ENCODE measurements at places on chromosomes 5 and 9. TPM values are rescaled to one million over a fixed set of nuclear protein-coding genes. Genes with fewer than 3 reads are reported as not detected.

DNA sequence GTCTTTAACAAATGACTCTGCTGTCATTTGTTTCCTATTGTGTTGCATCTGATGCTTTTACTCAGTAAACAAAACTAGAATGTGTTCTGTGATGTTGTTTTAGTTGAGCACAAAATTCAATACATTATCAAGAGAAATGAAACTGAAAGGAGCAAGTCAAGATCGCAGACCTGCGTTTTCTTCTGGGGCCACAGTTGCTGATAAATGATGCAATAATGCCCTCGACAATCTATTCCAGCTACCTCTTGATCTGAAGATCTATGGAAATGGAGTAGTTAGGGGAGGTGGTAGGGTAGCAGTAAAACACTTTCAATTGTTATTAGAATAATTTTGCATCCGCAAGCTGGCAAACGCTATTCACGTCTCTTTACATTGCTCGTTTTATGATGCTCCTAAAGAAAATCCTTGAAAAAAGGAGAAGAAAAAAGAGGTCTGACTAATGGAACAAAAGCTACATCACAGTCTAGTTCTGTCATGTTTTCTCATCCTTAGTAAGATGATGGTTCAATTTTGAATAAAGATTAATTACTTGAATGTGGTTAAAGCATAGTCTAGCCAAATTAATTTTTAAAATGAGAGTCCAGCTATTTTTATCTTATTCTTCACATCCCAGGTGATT is 1.6 kb downstream of the ZNF366 start:
- no peak for DNase-seq

DNA sequence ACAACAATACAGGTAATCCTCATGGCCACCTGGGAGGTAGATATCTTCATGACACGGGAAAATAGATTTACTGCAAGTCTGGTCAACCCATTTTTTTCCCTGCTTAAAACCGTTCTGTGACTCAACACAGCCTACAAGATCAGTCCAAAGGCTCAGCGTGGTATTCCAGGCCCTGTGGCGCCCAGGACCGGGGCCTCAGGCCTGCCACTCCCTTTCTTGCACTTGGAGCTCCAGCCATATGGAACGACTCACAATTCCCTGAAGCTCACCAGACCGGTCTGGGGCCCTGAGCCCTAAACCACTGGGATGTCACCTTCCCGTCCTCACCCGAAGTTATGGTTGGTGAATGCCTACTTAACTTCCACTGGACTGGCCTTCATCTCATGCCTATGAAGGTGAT is 6.5 kb upstream of the MLANA start:
- no peak for DNase-seq

DNA sequence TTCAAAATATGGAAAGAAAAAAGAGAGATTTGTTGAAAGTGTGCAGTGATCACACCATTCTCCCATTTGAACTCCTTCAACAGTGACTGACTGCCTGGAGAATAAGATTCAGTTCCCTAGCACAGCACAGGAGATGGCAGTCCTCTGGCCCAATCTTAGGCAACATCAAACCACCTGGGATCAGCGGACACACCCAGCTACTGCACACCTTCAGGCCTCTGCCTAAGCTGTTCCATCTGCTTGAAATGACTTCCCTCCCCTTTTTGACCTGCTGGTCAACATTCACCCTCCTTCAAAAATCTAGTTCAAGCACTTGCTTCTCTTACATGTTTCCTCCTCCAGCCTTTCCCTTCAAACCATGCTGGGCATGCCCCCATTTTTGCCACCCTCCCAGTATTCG is 4.5 kb downstream of the MAPK9 start:
- no peak for DNase-seq

DNA sequence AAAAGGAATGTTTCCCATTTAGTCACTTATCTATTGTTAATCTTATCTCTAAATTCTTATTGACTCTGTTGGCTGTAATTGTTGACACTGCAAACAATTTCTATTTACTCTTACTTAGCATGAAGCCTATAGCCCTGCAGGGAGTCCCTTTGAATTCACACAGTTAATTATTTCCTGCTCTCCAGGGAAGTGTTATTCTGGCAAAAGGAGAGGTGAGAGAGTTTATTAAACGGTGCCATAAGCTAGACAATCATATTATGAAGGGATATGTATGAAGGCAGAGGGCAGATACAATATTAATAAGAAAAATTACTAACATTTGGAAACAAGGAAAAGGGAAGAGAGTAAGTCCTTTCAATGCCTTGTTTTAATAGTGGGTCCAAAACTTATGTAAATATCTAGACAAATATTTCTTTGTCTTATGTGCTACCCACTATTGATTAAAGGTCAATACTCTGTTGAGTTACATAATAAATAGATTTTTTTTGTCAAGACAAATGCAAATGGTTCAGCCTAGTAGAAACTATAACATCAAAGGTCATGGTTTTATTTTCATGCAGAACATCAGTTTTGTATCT is 107.1 kb downstream of the CDH18 start:
- DNase-seq, result no peak

- no peak for DNase-seq
These were observed 49.2 kb downstream of the NACC2 start for GRCh38 chr9:136045595-136046553.

DNA sequence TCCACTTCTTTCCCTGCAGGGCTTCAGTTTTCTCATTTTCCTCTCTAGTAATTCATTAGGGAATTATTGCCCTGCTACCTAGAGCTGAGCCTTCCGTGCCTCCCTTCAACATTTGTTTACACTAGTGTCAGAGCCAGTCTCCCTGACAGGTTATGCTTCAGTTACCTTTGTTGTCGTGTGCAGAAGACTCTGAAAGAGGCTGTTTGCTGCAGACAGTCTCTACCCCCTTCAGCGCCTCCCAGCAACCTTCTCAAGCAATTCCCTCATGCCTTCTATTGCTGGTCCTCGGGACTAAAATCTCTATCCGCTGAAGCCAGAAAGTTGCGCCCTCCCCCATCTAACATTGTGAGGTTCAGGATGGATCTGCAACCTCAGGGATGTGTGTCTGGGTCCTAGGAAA is 12.8 kb downstream of the RALGPS1 start:
- no peak for DNase-seq

- no peak for DNase-seq
These were observed 58.4 kb downstream of the ZCCHC7 start for GRCh38 chr9:37178742-37179141.

GRCh38 chr5:112694853-112695709 is 42.6 kb upstream of the APC start:
- no peak for DNase-seq

GRCh38 chr5:148805326-148806290 is 20.8 kb upstream of the ADRB2 start:
- DNase-seq, result no peak

Gene C5orf34
- 9.3 TPM for total RNA-seq

Gene KLHL9
- 27.9 TPM for total RNA-seq

Gene CCDC152
- total RNA-seq, result 10.3 TPM

Gene MRPS2
- total RNA-seq, result 30.1 TPM

Gene PAPPA
- total RNA-seq, result not detected

Gene PCDHGA12
- total RNA-seq, result not detected

Measured in activated naive CD8-positive, alpha-beta T cell treated with anti-CD3 and anti-CD28 coated beads, Interleukin-2, amount 10 ng/mL, durations not matched to agents 7 days and 5 days (primary cell).